Left ventricle myocardium inferior (tissue), 1 donor: ENCODE measurements at places on chromosomes 13 and 19. TPM values are rescaled to one million over a fixed set of nuclear protein-coding genes. Genes with fewer than 3 reads are reported as not detected.

GRCh38 chr19:739998-740715, 10.8 kb upstream of the MISP start:
- no peak for DNase-seq

GRCh38 chr13:34411894-34412293, 530.2 kb upstream of the NBEA start:
- no peak for DNase-seq

- DNase-seq = no peak
Observed at GRCh38 chr13:40350283-40350992, 316.0 kb downstream of the FOXO1 start.

DNA sequence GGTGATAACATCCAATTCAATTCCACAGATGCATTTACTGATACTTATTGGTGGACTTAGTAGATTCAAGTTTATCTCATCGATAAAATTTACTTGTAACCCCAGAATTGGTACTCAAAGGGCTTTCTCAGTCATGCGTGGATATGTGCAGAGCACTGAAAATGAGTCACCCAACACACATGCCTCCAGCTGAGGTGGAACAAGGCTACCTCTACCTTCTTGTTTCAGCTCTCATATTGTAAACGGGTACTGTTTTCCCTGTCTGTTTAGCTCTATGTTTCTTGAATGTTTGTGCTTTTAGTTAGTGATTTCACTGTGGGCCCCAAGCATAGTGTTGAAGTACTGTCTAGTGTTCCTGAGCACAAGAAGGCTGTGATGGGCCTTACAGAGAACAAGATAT, 1.5 kb downstream of the LRRC63 start:
- DNase-seq = no peak

- no peak for DNase-seq
Observed at GRCh38 chr13:33999811-34000605, 182.1 kb downstream of the RFC3 start.

DNA sequence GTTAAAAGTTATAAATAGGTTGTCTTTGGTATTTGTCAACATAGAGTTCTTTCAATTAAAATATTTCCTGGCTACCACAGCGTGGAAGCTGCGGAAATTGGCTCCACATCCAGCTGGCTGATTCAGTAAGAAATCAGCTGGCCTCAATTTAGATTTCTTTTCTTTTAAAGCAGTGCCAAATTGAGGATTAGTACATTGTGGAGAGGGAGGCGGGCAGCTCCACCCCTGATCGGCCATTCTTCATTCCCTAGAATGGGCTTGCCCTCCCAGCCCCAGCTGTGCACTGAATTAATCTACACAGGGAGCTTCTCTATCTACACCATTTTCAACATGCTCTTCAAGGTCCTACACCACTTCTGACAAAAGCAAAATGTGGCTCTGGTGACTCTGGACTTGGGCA, 624.8 kb downstream of the DACH1 start:
- DNase-seq = peak; percentile 15

GRCh38 chr13:75938811-75939560, 302.9 kb downstream of the LMO7 start:
- DNase-seq = no peak

UNC13A gene
- total RNA-seq = 0.05 TPM
